ENCODE measurements at places on chromosomes 3 and 15.

DNA sequence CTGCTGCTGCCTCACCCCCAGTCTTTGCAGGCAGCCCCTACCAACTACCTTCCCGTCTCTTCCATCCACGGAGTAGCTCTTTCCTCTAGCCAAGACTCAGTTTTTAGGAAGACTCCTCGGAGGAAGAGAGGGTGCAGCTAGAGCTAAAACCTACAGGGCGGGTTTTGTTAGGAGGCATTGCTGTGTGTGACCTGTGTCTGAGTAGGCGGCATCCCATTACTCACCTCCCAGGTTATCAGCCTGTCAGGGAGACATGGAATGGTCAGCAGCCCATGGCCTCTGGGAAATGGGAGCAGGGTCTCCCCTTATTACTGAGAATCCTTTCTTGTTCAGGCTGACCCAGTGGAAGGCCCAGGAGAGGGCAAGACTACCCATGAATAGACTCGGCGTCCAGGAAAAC is 43.8 kb upstream of the FGD5 start:
- DNase-seq, result no peak

DNA sequence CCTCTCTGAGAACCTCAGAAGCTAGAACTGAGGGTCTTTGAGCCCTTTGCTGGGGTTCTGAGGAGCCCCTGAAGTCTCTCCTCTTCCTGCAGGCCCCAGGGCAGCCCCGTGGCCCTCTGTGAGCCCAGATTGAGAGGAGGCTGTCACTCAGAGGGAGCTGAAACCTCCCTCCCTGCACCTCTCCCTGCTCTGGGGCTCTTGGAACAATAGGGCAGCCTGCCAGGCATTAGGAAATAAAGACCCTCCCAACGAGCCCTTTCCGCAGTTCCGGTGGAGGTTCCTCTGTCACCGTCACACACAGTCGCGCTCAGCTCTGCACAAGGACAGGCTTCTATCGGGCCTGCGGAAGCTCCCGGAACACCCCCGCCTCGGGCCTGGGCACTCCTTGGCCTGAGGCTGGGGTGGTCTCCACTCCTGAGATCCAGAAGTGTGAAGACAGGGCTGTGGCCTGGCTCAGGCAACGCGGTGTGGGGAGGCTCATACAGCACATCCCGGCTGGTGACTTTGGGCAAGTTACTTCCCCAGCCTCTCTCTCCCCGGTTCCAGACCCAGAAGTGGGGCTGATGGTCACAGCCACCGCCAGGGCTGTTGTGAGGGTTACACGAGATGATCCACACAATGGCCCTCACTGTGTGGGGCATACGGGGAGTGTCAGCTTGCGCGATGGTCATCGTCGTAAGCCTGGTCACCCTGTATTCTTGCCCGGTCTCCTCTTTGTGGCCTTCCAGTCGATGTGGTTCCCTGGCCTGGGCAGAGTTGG is 17.7 kb downstream of the MELTF start:
- no peak for DNase-seq

DNA sequence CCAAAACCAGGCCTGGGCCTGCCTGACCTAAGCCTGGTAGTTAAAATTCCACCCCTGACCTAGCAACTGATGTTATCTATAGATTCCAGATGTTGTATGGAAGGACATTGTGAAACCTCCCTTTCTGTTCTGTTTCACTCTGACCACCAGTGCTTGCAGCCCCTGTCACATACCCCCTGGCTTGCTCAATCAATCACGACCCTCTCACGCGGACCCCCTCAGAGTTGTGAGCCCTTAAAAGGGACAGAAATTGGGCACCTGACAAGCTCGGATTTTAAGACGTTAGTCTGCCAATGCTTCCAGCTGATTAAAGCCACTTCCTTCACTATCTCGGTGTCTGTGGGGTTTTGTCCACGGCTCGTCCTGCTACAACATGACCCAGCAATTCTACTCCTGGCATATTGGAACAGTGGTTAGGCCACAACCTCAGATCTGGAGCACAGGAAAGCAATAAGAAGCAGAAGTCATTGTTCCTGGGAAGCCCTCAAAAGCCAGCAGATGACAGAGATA is 36.7 kb upstream of the LHFPL4 start:
- DNase-seq, result no peak

DNA sequence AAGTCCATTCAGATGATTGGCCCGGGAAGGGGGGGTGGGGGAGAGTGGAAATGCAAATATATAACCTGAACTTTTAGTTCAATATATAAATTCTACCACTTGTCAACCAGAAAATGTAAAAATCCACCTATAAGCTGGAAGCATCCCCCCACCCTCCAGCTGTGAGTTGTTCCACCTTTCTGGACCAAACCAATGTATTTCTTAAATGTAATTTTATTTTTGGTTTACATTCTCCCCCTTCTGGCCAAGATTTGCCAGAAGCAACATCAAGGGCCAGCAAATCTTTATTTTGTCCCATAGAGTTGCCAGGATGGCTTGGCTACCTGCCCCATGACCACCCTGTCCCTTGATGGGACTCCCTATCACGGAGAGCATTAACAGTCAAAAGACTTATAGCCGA is 545.7 kb downstream of the TBL1XR1 start:
- DNase-seq, result no peak

- DNase-seq, result peak; percentile 59
Measured at GRCh38 chr15:89129123-89129815, 41.0 kb downstream of the ABHD2 start.

DNA sequence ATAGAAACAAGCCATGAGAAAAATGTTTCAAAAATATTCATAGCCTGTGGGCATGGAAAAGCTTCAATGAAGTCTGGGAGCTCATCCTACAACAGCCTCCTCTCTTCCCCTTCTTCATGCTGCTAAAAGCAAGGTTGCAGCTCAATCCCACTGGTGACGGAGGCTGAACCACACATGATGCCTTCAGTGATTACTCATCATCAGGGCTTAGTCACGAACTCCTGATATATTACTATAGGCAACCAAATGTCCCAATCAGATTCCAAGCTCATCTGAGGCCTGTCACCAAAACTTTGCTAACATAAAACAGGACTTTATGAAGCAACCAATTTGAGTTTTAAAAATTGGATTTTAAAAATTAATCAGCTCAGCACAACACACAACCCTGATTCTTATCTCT is 24.0 kb upstream of the SLC24A5 start:
- DNase-seq, result no peak

DNA sequence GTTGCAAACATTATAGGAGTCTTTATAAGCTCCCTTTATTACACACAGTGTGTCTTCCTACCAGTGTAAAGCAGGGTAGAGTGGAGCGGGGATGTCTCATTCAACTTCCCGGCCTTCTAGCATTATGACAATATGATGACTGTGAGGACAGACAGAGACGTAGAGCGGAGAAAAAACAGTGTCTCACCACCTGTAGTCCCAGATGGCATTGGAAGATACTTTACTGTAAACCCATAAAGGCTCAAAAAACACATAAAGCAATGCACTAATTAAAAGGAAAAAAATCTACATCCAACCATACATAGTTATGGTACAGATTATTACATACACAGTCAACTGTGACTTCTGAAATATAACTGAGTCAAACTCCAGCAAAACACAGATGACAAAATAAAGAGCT is 383.7 kb downstream of the MAGI1 start:
- DNase-seq, result no peak

DNA sequence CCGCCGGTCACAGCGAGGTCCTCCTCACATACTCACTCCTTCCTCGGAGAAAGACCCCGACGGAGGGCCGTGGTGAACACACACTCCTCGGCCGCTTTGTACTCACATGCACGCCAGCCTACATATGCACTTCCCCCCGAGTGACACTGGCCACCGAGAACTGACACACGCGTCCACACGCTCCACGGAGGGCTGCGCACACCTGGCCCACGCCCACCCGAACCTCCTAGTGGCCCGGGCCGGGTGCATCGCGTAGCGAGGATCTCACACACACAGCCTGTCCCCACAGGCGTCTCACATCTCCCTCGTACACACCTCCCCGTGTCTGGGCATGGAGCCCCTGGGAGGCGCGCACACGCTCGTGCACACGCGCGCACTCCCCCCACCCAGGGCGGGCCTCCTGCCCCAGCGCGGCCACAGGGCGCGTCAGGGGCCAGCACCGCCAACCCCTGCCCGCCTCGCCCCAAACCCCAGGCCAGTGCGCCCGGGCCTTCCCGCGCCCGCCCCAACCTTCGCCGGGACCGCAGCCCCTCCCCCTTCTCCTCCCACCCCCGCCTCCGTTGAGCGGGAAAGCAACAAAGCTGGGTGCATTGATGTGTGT is 411 bp upstream of the C3orf70 start:
- DNase-seq, result peak; percentile 73

DNA sequence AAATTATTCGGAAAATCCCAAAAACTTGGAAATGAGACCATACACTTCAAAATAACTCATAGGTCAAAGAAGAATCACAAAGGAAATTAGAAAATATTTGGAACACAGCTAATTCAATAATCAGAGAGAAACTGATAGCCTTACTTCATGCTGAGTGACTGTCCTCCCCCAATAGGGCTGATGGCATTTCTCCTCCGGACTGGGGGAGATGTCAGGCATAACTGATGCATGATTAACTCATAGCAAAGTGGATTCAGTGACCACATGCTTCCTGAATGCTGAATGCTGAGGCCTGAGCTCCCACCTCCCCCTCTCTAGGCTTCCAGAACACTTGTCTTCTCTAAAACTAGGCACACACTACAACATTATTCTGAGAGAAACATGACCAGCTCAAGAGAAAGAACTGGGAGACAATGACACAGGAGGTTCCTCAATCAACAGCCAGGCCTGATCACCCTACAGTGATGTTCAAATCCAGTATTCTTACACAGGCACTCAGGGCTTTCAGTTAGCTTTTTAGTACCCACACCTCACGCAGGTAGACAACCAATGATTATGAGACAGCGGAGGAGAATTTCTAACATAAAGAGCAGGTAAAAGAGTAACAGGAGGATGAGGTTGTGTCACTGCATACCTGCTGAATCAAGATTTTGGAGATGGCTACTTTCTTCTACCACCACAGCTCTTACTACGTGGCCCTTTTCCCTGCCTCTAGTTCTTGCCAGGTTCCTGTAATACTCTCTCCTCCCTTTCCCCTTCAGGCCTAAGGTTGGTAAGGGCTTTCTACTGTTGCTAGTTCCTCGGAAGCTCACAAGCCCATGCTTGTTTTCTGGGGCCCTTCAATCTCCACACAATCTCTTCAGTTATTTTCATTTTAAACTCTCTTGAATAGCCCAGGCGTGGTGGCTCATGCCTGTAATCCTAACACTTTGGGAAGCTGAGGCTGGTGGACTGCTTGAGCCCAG is 96.1 kb downstream of the FMN1 start:
- no peak for DNase-seq

- no peak for DNase-seq
Measured at GRCh38 chr15:90817117-90818057, 51.0 kb upstream of the FURIN start.

DNA sequence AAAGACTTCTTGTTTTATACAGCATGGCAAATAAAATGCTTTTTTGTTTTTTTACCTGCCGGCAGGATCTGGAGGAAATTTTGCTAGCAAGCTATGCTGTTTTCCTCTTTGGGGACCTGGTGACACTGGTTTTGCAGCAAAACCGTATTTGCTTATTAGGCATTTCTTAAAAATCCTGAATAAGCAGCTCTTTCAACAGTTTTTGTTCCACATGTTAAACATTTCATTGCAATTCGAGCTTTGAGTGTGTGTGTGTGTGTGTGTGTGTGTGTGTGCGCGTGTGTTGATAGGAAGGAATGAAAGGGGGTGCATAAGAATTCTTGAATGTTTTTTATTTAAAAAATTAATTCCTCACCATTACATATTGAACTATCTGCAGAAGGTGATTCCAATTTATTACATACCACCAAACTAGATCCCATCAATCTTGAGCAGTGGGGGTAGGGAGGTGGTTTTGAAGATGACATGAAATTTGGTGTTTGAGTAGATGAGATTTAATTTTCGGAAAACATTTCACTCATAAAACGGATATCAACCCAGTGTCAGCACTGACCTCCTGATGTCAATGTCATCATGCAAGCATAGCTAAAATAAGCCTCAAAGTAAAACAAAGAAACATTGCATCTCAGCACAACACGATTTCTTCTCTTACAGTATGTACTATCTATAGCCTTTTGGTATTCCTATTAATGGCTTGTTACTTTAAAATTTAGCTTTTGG is 17.3 kb downstream of the ZBTB38 start:
- no peak for DNase-seq

DNA sequence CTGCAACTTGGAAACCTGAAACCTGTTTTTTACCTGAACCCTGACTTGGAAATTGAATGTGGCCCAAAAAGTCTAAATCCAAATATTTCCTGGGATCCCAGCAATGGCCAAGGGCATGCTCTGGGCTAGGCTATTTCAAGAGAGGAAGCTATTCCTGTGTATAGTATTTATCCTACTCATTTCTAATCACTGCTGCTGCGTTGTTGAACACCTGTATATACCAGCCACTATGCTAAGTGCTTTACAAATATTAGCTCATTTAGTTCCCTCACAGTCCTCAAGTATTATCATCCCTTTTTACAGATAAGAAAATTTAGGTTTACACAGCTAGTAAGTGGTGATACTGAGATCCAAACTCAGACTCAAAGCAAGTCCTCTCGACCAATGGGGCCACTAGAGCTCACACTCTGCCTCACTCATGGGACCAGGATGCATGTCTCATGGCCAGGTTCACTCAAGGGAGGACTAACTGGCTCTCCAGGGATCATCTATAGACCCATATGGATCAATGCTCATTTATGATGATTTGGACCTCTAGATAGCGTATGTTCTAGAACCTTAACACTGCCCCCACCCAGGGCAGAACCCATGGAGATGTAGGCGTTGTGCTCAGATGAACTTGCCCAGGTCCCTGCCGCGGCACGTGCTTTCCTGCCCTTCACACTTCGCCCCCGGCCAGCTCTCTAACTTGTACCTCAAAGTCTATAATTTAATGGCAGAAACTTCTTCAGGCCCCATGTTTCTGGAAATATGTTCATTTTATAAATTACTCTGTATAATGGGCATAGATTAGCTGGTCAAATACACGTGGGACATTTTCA is 2.6 kb upstream of the CCR4 start:
- no peak for DNase-seq

All from SK-N-SH (cell line).